ENCODE measurements at places on chromosomes 6 and 20.

- DNase-seq, result no peak
These were observed 611 bp upstream of the TMEM217 start for GRCh38 chr6:37258405-37259105.

DNA sequence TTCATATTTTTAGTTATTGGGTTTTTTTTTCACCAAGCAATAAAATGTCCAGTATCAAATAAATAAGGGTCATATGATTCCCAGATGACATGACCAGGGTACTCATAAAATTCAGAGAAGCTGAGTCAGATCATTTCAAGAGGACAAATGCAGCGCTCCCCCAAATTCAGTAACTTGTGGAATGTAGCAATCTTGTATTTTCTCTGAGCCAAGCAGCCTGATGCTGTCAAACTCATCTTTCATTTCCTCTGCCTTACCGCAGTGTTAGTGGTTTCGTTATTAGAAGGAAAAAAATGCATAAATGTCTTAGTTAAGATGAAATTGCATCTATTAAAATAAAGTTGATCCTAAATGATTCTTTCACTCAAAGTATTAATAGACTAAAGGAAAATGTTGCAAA, 57.8 kb upstream of the EDN1 start:
- no peak for DNase-seq

- no peak for DNase-seq
These were observed 5.7 kb upstream of the PHF10 start for GRCh38 chr6:169729961-169730360.

GRCh38 chr20:50885781-50886180, 45.5 kb downstream of the ADNP start:
- DNase-seq, result no peak

DNA sequence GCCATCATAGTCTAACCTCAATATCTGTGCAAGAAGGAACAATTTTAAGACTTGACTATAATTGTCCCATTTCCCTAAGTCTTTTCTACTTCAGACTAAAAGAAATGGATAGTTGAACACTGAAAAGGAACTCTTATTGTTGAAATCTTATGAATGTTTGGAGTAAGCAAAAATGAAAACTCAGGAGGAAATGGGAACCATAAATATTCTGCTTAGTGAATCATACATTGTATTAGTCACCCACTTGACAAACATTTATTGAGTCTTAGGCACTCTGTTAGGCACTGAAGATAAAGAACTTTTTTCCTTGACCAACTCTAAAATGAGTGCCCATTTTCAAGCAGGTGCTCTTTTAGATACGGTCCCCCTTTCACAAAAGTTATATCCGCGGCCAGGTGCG, 8.7 kb downstream of the CCDC170 start:
- DNase-seq, result no peak

Data from activated CD4-positive, alpha-beta T cell treated with anti-CD3 and anti-CD28 coated beads for 1 hour (primary cell).